ENCODE measurements at places on chromosomes 5 and 9.

- no peak for DNase-seq
Measured at GRCh38 chr5:133682451-133682850, 70.1 kb upstream of the FSTL4 start.

GRCh38 chr5:173645890-173646574, 29.6 kb upstream of the BOD1 start:
- DNase-seq, result no peak

- peak; percentile 72 for DNase-seq
Measured at GRCh38 chr5:72452515-72453245, 54.5 kb downstream of the ZNF366 start.

DNA sequence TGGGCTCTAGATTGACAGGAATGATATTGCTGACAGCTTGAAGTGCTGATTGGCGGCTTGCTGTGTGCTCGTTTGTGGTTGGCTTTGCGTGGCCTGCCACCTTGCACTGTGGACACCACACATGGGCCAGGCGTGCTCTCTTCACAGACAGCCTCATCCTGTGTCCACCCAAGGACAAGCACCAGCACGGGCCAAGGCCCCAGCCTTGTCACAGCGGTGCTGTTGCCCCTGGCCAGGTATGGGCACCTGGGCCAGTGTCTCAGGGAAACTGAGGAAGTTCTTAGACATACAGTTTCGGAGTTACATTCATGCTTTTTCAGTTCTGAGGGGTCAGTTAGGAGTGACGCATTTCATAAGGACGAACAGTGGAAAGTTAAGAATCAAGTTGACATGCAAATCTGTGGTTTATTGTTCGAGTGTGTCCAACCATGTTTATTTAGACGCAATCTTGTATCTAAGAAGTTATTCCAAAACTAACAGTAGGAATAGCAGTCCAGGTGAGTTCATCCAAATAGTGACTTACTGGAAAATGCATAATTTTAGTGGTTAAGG, 125.9 kb downstream of the EHMT1 start:
- no peak for DNase-seq

DNA sequence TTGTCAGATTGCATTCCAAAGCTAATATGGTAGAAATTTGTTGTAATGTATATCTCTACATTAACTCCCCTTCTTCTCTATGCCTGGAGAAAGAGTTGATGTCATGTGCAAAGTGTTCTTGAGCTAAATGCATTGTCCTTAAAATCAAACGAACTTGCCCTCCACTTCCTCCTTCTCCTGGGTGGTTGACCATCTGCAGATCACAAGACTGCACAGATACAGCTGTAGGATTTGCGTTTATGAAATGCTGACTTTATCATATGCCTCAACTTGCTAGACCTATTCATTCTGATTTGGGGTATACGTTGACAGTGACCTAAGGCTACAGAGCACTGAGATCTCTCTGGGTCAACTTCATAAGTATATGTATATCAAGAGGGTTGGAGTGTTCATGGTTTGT, 8.3 kb downstream of the TRIM32 start:
- no peak for DNase-seq

- no peak for DNase-seq
Measured at GRCh38 chr5:167528651-167529050, 762.8 kb upstream of the WWC1 start.

DNA sequence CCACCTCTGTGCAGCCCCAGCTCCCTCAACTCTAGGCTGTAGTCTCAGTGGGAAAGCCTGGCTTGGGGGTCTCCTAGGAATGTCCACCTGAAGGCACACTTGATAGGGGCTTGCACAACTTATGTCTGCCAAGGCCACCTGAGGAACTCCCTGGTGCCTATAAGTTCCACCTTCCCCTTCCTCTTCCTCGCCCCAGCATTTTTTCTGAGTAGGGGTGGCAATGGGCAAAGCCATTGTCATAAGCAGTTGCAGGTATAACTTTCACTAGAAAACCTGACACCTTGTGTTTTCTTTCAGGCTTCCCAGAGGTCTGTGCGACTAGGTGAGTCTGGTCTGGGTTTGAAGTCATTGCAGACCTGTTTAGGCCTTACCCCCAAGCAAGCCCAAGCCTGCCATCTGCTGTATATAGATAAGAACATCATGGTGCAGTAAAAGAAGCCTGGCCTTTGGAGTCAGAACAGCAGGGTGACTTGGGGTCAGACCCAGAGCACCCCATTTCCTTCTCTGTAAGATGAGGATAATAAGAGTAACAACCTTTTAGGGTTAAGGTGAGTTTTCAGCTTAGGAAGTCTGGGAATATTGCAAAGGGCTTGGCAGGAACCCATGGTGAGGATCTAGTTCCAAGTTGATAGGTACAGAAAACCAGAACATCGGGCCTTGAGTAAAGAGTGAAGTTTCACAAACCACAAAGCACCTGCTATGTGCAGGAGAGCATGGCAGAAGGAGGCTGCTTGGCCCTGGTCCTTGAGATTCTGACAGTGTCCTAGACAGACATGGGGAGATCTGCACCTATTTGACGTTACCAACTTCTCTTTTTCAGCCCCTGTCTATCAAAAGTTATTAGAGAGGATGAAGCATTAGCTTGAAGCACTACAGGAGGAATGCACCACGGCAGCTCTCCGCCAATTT, 33.8 kb downstream of the TGFBI start:
- DNase-seq, result peak; percentile 45

- no peak for DNase-seq
Measured at GRCh38 chr5:108769352-108769751, 21.7 kb downstream of the FER start.

- DNase-seq, result no peak
Measured at GRCh38 chr5:133029416-133029815, 3.1 kb upstream of the ZCCHC10 start.

GRCh38 chr9:129776566-129776937, 23.7 kb upstream of the PTGES start:
- peak; percentile 11 for DNase-seq

DNA sequence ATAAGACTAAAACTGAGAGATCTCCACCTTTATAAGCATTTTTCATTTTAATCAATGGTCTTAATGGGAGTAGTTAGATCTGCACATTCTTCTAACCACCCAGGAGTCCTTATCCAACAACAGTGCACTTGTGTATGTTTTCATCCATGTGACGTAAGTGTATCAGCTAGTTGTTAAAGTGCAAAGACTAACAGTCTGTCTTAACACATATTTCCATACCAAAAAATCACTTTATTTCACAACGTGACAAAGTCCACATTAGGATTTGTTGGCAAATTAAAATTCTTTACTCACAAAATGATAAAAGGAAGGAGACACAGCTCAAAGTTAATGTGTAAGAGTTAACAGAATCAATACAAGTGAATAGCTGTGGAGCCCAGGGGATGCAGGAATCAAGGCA, 1.9 kb upstream of the SMC2 start:
- no peak for DNase-seq

GRCh38 chr5:51556833-51557232, 173.6 kb downstream of the ISL1 start:
- no peak for DNase-seq

DNA sequence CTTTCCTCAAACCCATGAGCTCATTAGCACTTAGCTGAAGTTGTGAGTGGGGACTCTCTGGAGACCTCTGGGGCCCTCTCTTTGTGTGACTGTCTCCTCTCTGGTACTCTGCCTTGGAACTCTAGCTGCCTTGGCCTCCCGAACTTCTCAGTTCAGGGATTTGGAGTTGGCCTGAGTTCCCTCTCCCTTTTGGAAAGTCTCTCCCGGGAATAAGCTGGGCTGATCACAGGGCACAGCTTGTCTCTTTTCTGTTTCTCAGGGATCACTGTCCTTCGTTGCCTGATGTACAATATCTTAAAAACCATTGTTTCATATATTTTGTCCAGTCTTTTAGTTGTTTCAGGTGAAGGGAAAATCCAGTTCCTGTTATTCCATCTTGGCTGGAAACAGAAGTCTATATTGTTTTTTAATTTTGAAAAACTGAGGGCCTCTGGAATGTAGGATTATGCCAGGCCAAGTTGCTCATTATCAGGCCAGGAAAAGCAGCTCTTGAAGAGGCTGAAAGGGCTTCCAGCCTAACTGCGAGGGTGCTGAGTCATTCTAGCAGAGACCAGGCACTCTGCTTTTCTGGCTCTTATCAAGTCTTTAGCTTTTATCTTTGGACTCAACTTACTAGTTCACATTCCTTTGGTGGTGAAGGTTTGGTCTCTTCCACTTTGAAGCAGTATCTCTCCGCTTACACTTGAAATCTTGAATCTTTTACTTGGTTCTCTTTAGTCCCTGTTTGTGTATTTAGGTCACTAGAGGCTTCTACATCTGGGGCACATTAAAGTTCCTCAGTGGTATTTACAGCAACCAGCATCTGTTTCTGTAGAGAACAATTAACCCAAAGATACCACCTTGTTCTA, 8.4 kb upstream of the RGS3 start:
- DNase-seq, result peak; percentile 93

DNA sequence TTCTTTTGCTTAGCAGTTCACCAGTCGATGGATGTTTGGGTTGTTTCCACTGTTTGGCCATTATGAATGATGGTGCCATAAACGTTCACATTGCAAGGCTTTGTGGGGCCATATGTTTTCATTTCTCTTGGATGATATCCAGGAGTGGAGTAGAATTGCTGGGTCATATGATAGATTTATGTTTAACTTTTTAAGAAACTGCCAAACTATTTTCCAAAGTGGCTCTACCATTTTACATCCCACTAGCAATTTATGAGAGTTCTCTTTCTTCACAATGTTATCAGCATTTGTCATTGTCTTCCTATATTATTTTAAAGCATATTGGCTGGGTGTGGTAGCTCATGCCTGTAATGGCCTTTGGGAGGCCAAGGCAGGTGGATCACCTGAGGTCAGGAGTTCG, 5.2 kb downstream of the GPR107 start:
- DNase-seq, result peak; percentile 59

Data from IMR-90 (cell line).